ENCODE measurements at places on chromosomes 11 and 22.

DNA sequence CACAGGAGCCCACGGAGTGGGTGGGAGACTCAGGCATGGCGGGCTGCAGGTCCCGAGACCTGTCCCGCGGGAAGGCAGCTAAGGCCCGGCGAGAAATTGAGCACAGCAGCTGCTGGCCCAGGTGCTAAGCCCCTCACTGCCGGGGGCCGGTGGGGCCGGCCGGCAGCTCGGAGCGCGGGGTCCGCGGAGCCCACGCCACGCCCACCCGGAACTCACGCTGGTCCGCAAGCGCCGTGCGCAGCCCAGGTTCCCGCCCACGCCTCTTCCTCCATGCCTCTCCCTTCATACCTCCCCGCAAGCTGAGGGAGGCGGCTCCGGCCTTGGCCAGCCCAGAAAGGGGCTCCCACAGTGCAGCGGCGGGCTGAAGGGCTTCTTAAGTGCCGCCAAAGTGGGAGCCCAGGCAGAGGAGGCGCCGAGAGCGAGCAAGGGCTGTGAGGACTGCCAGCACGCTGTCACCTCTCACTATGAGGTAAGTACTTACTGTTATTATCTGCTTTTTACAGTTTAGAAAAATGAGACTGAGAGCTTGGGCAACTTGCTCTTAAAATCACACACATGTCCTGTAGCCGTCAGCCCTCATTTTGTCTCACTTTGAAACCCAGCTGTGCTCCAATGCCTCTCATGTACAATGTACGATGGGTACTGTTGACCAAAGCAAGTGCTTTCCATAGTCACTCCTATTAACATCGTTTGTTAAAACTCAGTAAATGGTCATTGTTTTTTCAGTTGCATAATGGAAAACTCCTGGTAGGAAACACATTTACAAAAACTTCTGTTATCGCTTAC lies 12.2 kb upstream of the OR10D3 start:
- DNase-seq: no peak

DNA sequence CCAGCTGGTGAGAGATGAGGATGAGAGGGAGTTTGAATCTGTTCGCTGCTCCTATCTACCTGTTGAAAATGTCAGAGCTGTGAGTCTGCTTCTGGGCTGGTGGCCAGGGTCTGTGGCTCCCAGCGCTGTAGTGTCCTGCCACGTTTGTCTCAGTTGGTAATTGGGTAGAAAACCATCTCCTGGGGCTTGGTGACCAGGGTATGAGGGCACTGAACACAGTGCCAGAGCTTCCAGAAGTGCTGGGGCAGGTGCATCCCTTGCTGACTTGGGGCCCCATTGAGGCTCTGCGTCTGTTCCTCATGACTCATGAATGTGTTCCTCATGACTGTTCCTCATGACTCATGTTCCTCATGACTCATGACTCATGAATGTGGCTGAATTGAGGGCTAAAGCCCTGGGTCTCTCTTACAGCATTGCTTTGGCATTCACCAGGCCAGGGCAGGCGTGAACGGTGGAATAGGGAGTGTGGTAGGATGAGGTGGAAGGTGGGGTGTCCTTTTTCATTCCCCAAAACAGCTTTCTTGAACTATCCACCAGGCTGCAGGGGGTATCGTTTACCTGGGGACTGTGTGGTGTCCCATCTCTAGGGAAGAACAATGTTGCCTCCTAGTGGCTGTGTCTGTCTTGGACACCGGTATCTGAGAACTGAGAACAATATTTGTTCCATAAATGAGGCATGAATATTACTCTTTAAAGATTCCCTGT lies 139.5 kb downstream of the COMMD9 start:
- DNase-seq: no peak

DNA sequence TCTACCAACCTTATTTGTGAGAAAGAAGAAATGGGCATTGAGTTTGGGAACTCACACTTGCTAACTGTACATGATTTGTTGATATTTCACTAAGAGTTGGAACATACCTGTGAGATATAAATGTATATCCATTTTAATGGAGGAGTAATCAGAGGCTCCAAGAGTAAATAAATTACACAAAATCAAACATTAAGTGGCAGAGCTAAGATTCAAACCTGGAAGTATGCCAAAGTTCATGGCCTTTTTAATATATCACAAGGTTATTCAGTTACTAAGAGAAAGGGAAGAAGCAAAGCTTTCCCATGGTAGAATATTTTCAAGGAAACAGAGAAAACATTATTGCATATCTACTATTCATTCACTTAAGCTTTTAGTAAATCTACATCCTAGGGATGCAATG lies 1641.1 kb downstream of the FAM181B start:
- no peak for DNase-seq

DNA sequence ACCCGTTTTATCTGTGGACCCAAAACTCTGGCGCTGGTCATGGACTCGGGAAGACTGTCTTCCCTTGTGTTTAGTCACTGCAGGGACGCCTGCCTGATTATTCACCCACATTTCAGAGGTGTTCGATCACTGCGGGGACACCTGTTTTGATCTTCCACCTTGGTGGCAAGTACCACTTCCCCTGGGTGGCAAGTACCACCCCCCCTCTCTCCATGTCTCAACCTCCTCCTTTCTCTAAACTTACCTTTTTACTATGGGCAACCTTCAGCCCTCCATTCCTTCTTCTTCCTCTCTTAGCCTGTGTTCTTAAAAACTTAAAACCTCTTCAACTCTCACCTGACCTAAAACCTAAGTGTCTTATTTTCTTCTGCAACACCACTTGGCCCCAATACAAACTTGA lies 1.9 kb upstream of the NDUFC2 start:
- no peak for DNase-seq

- no peak for DNase-seq
These were observed 88.8 kb upstream of the GALNT18 start for GRCh38 chr11:11710556-11710955.
